ENCODE measurements at places on chromosomes 5 and 9. TPM values are rescaled to one million over a fixed set of nuclear protein-coding genes. Genes with fewer than 3 reads are reported as not detected.

DNA sequence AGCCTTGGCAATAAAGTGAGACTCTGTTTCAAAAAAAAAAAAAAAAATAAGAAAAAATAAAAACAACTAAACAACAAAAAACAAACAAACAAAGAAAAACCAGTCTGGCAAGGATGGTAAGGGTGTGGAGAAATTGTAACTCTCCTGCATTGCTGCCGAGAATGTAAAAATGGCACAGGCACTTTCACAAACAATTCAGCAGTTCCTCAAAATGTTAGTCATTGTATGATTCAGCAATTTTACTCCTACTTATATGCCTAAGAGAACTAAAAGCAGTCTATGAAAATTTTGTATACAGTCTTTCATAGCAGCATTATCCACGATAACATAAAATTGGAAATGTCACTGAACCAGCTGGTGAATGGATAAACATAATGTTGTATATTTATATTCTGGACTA is 280.4 kb downstream of the CDH9 start:
- H3K27ac ChIP-seq = no peak overlapping the region
- H3K4me1 ChIP-seq = no peaks in the 10 kb centered on the region
- DNase-seq = no peak
- no peak overlapping the region for H3K4me3 ChIP-seq

DNA sequence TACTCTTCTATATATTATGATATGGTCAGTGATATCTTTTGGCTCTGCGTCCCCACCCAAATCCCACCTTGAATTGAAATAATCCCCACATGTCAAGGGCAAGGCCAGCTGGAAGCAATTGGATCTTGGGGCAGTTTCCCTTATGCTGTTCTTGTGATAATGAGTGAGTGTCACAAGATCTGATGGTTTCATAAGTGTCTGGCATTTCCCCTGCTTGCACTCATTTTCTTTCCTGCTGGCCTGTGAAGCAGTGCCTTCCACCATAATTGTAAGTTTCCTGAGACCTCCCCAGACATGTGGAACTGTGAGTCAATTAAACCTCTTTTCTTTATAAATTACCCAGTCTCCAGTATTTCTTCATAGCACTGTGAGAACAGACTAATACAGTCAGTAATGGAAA is 45.0 kb upstream of the TNC start:
- H3K4me3 ChIP-seq = no peak overlapping the region
- peaks cover 4% of the 10 kb centered on the region for H3K27me3 ChIP-seq
- no peak overlapping the region for H3K27ac ChIP-seq
- DNase-seq = no peak

- no peaks in the 10 kb centered on the region for H3K36me3 ChIP-seq
- H3K27me3 ChIP-seq = peaks cover 6% of the 10 kb centered on the region
- no peak for DNase-seq
- H3K27ac ChIP-seq = no peak overlapping the region
Measured at GRCh38 chr5:53418826-53419658, 61.4 kb upstream of the FST start.

- no peak overlapping the region for H3K4me3 ChIP-seq
- no peak for DNase-seq
- no peaks in the 10 kb centered on the region for H3K36me3 ChIP-seq
- H3K4me1 ChIP-seq = peaks cover 28% of the 10 kb centered on the region
- peaks cover 2% of the 10 kb centered on the region for H3K27me3 ChIP-seq
- H3K27ac ChIP-seq = no peak overlapping the region
Measured at GRCh38 chr9:129611307-129611800, 9.5 kb downstream of the C9orf50 start.

GRCh38 chr5:80437326-80437725 is 29.5 kb downstream of the ZFYVE16 start:
- H3K27ac ChIP-seq = no peak overlapping the region
- no peaks in the 10 kb centered on the region for H3K4me1 ChIP-seq
- no peak overlapping the region for H3K4me3 ChIP-seq
- peaks cover 20% of the 10 kb centered on the region for H3K36me3 ChIP-seq
- DNase-seq = no peak
- no peaks in the 10 kb centered on the region for H3K27me3 ChIP-seq

DNA sequence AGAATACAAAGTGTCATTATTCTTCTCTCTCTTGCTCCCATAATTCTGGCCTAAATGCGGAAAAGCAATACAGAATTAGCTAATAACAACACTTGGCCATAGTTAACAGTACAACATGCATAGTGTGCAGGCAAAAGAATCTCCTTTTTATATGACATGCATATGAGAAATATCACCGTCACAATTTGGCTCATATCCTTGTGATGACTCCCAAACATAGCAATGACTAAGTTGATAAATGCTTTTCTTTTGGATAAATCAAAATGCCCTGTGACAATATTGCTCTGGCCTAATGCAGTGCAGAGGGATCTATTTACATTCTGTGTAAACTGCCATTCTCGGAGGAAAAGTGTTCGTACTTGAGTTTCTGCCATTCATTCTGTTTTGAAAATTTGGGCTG is 121.9 kb upstream of the GHR start:
- DNase-seq = no peak
- H3K4me1 ChIP-seq = no peaks in the 10 kb centered on the region
- H3K27me3 ChIP-seq = no peaks in the 10 kb centered on the region
- H3K4me3 ChIP-seq = no peak overlapping the region
- no peaks in the 10 kb centered on the region for H3K36me3 ChIP-seq

DNA sequence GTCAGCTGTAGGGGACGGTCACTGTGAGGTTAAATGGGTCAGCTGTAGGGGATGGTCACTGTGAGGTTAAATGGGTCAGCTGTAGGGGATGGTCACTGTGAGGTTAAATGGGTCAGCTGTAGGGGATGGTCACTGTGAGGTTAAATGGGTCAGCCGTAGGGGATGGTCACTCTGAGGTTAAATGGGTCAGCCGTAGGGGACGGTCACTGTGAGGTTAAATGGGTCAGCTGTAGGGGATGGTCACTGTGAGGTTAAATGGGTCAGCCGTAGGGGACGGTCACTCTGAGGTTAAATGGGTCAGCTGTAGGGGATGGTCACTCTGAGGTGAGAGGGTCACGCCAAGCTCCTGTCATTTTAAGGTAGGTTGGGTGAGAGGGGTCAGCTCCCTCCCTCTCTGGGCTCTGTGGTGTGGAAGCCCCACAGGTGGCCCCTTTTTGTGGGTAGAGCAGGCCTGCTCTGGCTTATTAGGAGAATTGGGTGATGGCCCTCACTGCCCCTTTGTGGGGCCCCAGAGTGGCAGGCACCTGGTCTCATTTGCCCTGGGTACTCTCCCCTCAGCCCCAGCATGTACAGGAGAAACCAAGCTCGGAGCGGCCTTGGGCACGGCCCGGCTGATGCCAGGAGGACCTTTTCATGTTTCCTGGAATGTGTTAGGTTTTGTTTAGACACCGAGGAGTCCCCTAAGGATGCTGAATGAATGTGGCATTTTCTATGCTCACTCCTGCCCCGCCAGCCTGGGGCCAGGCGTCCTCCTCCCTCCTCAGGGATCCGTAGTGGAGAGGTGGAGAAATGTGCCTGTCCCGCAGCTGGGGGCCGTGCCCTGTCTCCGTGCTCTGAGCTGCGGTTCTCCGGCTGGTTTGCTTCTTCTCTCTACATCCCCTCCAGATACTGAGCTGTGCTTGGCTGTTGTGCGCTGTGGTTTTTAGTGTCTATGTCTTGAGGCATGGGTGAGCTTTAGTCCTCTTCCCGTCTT is 31.4 kb downstream of the AHRR start:
- H3K27ac ChIP-seq = no peak overlapping the region
- H3K4me1 ChIP-seq = peaks cover 10% of the 10 kb centered on the region
- H3K27me3 ChIP-seq = peaks cover 16% of the 10 kb centered on the region

GRCh38 chr5:79119486-79119885 is 7.9 kb downstream of the BHMT start:
- H3K36me3 ChIP-seq = no peaks in the 10 kb centered on the region
- no peak overlapping the region for H3K27ac ChIP-seq
- H3K27me3 ChIP-seq = peaks cover 8% of the 10 kb centered on the region

DNA sequence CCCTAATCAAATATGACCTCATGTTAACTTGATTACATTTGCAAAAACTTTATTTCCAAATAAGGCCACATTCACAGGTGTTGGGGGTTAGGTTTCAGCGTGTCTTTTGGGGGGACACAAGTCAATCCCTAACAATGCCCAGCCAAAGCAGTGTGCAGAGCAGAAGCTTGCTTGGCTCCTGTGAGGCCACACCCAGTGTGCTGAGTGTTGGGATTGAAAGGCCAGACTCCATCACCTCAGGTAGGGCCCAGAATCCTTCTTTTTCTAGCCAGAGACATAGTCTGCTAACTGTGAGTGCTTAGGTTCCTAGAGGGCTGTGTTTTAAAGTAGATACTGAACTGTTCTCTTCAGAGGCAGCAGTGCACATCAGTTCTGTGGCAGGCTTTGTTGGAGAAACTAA is 27.9 kb downstream of the KDM4C start:
- no peak overlapping the region for H3K27ac ChIP-seq
- DNase-seq = no peak
- H3K27me3 ChIP-seq = no peaks in the 10 kb centered on the region
- H3K36me3 ChIP-seq = peaks cover 3% of the 10 kb centered on the region
- H3K4me3 ChIP-seq = no peak overlapping the region

PCDHA1 gene
- not detected for total RNA-seq

GRCh38 chr5:72956324-72957140 is 691 bp downstream of the FCHO2 start:
- H3K4me1 ChIP-seq = peaks cover 14% of the 10 kb centered on the region
- peak overlapping the region; percentile 76 for H3K4me3 ChIP-seq
- DNase-seq = peak; percentile 42
- H3K27ac ChIP-seq = no peak overlapping the region
- no peaks in the 10 kb centered on the region for H3K36me3 ChIP-seq

GRCh38 chr5:60765019-60765709 is 65.2 kb upstream of the DEPDC1B start:
- DNase-seq = no peak
- peaks cover 8% of the 10 kb centered on the region for H3K27me3 ChIP-seq
- no peaks in the 10 kb centered on the region for H3K36me3 ChIP-seq
- no peaks in the 10 kb centered on the region for H3K4me1 ChIP-seq
- H3K27ac ChIP-seq = no peak overlapping the region
- no peak overlapping the region for H3K4me3 ChIP-seq

ABLIM3 gene
- total RNA-seq = 0.10 TPM

- H3K4me1 ChIP-seq = no peaks in the 10 kb centered on the region
- no peaks in the 10 kb centered on the region for H3K27me3 ChIP-seq
- no peak overlapping the region for H3K27ac ChIP-seq
- H3K36me3 ChIP-seq = no peaks in the 10 kb centered on the region
- DNase-seq = no peak
Measured at GRCh38 chr5:128279345-128279744, 195.8 kb downstream of the SLC12A2 start.

PCAT7 gene
- total RNA-seq = not detected

- peaks cover 3% of the 10 kb centered on the region for H3K36me3 ChIP-seq
- no peak overlapping the region for H3K27ac ChIP-seq
- H3K4me3 ChIP-seq = no peak overlapping the region
- DNase-seq = no peak
Measured at GRCh38 chr5:177354711-177355110, 3.0 kb upstream of the RGS14 start.

DNA sequence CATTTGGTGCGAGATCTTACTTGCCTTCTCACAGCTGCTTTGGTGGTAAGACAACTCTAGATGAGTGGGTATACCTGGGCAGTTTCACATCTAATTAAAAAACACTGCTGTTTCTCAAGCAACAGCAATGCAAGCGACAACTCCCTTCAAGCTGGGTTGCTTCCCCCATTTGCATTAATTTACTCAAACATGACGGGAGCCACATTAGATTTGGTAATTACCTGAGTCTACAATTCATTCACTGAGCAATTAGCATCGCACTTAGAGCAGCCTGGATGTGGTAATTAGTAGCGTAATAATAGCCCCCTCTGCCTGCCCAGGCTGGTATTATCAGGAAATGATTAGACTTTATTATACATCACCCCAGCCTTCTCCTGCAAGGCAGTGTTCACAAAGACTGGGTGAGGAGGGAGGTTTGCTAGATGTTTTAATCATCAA is 73.4 kb downstream of the FBXO38 start:
- H3K27ac ChIP-seq = no peak overlapping the region
- no peaks in the 10 kb centered on the region for H3K36me3 ChIP-seq
- H3K4me1 ChIP-seq = no peaks in the 10 kb centered on the region
- no peak overlapping the region for H3K4me3 ChIP-seq
- peaks cover 22% of the 10 kb centered on the region for H3K27me3 ChIP-seq

DNA sequence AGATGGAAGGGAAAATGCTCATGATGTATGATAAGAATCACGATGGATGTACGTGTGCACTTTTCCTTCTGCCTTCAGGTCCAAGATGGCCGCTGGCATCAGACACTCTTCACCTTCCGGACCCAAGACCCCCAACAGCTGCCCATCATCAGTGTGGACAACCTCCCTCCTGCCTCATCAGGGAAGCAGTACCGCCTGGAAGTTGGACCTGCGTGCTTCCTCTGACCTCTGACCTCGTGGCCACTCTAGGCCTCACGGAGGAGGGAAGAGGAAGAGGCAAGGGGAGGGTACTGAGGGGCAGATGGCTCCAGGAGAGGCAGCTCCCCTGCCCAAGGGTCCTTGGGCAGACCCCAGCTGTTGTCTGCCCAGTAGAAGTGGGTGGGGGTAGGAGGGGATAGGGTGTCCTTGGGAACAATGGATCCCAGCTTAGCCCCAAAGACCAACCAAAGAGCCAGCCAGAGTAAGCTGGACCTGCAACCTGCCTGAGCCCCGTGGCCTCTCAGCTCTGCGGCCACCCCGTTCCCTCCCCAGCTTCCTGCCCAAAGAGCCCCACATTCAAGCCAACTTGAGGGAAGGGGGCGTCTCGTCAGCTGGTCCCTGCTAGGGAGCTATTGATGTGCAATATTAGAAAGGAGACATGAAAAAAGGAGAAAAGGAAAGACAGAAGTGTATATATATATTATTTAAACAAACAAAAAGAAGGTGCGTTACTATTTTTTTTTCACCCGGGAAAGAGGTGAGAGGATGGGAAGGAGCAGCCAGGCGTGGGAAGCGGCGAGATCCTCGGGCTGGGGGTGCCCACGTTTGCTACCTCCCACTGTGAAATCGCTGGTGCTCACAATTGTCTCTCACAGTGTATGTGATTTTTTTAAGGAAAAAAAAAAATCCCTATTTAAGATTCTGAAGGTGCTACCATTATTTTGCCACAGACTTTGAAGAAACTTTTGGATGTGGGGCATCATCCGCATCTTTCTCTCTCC is 12.1 kb upstream of the ORM1 start:
- peak; percentile 6 for DNase-seq
- no peak overlapping the region for H3K27ac ChIP-seq
- peaks cover under 1% of the 10 kb centered on the region for H3K4me1 ChIP-seq
- H3K4me3 ChIP-seq = no peak overlapping the region
- no peaks in the 10 kb centered on the region for H3K27me3 ChIP-seq

GRCh38 chr9:81191222-81191621 is 498.1 kb downstream of the TLE1 start:
- no peaks in the 10 kb centered on the region for H3K36me3 ChIP-seq
- H3K27me3 ChIP-seq = no peaks in the 10 kb centered on the region
- no peak overlapping the region for H3K27ac ChIP-seq

GRCh38 chr5:168086104-168086610 is 205.3 kb upstream of the WWC1 start:
- no peak overlapping the region for H3K27ac ChIP-seq
- H3K4me3 ChIP-seq = no peak overlapping the region
- peaks cover 4% of the 10 kb centered on the region for H3K27me3 ChIP-seq
- no peaks in the 10 kb centered on the region for H3K36me3 ChIP-seq
- H3K4me1 ChIP-seq = no peaks in the 10 kb centered on the region

- peaks cover 5% of the 10 kb centered on the region for H3K4me1 ChIP-seq
- H3K4me3 ChIP-seq = no peak overlapping the region
- DNase-seq = no peak
- no peaks in the 10 kb centered on the region for H3K27me3 ChIP-seq
Measured at GRCh38 chr9:129344641-129345495, 166.8 kb upstream of the IER5L start.

GRCh38 chr5:62778316-62779009 is 199.8 kb downstream of the LRRC70 start:
- H3K4me3 ChIP-seq = no peak overlapping the region
- no peaks in the 10 kb centered on the region for H3K4me1 ChIP-seq
- no peak for DNase-seq
- peaks cover 3% of the 10 kb centered on the region for H3K27me3 ChIP-seq
- no peaks in the 10 kb centered on the region for H3K36me3 ChIP-seq
- no peak overlapping the region for H3K27ac ChIP-seq
